Activated naive CD4-positive, alpha-beta T cell treated with anti-CD3 and anti-CD28 coated beads for 36 hours (primary cell): ENCODE measurements at places on chromosomes 16 and 17. TPM values are rescaled to one million over a fixed set of nuclear protein-coding genes. Genes with fewer than 3 reads are reported as not detected.

DNA sequence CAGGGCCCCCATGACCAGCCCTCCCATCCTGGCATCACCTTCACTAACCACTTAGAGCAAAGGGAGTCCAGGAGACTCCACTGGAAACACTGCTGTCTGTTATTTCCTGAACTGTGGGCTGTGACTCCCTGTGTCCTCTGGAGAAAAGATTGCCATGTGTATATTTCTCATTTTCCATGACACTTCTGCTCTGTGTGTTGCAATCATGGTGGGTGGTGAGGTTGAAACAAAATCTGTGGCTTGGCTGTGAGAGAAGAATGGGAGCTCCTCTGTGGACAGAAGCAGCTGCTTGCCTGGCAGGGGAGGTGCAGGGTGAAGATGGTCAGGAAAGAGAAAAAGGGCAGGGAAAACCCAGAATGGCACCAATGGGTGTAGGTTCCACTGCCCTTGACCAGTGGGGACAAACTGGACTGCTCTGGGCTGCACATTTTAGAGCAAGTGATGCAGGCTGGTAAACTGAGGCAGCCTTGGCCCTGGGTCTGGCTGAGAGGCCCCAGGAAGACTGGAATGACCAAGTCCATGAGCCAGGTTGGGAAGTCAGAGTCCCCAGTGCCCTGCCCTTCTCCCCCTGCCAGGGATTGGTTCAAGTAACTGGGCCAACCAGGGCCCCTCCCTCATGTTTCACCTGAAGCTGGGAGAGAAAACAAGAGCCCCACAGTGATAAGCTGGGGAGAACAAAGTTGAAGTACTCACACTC lies 314.3 kb downstream of the C16orf95 start:
- no peak for DNase-seq

DNA sequence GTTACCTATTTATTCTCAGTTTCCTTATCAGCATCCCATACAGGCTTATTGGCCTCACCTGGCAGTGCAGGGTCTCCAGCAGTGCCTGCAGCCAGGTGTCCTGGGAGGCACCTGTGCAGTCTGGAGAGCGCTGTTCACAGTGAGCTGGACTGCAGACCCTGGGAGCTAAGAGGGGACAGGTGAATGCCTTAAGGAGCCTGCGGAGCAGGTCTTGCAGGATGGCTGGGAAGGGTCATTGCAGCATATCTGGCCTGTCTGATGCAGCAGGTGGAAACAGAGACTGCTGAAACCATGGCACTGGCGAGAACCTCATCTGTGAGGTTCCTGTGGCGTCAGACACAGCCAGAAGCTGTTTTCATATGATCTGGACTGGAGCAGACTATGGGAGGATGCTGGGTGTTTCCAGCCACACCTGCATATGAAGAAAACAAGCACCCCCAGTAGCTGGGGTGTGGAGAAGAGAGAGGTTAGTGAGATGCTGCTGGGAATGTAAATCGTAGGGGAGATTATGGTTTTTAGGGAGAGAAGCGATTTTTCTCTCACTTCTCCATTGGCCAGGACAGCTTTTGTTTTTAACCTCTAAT lies 77.0 kb downstream of the NTN1 start:
- DNase-seq = no peak

DNA sequence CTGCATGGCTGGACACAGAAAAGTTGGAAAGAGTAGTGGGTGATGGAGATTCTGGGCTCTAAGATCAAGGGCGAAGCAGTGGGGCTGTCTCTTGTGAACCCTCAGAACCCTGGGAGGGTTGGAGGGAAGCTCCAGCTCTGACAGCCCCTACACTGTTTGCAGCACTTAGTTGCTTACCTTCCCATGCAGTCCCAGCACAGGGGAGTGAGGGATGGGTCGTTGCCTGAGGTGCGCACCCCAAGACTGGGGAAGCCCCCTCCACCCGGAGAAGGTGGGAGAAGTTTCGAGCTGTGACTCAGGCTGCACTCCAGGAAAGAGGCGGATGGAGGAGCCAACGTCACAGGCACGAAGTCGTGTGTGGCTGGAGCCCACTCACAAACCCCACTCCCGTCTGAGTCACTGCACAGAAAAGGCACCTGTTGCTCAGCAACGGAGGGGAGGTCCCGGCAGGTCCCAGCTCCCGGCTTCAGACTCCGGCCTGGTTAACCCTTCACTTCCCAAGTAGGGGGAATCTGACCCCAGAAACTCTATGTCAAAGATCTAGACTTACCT lies 60.1 kb downstream of the AIPL1 start:
- peak; percentile 92 for DNase-seq

Gene GFAP
- total RNA-seq = not detected

DNA sequence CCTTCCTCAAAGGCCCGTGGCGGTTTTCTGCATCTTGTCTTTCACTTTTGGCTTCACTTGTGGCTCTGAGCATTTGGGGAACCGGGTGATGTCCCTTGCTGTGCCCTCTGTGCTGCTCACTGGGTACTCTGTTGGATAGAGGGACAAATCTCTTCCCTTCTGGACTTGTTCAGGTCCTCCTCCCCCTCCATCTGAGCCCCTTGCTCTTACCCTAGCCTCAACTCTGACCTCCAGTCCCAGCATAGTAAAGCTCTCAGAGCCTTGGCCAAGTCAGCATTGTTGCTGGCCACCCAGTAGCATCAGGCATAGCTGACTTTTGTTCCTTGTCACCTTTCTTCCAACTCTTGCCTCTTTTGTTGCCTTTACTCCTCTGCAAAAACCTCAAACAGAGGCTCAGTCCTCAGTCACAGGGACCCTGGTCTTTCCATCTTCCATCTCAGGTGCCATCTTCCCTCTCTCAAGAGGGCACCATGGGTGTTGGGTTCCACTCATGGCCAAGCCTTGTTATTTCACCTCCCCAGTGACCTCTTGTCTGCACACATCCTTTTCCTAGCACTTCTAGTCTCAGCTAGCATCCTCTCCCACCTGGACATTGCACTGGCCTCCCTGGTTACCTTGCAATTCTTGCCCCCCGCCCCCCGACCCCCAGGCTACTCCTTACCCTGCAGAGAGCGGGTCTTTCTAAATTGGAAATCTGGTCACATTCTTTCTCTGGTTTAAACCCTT lies 393 bp upstream of the PSMB10 start:
- DNase-seq = peak; percentile 92

Gene KRTAP3-1
- total RNA-seq = not detected

DNA sequence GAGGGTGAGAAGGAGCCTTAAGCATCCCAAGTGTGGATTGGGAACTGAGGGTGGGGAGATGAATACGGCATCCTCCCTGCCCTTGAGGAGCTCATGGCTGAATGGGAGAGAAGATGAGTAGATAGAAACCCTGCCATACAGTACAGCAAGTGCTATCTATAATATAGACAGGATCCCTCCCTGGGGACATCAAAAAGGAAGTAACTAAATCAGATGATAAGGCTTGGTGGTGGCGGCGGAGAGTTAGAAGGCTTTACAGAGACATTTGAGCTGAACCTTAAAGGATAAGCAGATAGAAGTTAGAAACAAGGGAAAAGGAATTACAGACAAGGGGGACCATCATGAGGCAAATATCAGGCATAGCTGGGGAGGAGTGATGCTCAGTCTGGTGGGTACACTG lies 67.5 kb upstream of the TMEM132E start:
- no peak for DNase-seq

Gene KRT33B
- not detected for total RNA-seq
